ENCODE measurements at places on chromosomes 12 and 14. TPM values are rescaled to one million over a fixed set of nuclear protein-coding genes. Genes with fewer than 3 reads are reported as not detected.

GRCh38 chr12:19909418-19909817, 458.9 kb upstream of the PDE3A start:
- no peak overlapping the region for H3K4me3 ChIP-seq
- H3K27ac ChIP-seq = no peak overlapping the region
- DNase-seq = no peak
- no peaks in the 10 kb centered on the region for H3K36me3 ChIP-seq
- H3K4me1 ChIP-seq = no peaks in the 10 kb centered on the region
- no peaks in the 10 kb centered on the region for H3K27me3 ChIP-seq

GRCh38 chr14:91159182-91159581, 45.3 kb downstream of the DGLUCY start:
- peaks cover 4% of the 10 kb centered on the region for H3K27me3 ChIP-seq
- DNase-seq = no peak
- no peak overlapping the region for H3K4me3 ChIP-seq
- H3K36me3 ChIP-seq = peaks cover 14% of the 10 kb centered on the region
- no peak overlapping the region for H3K27ac ChIP-seq

- no peaks in the 10 kb centered on the region for H3K27me3 ChIP-seq
- no peak for DNase-seq
- no peak overlapping the region for H3K27ac ChIP-seq
- H3K4me1 ChIP-seq = no peaks in the 10 kb centered on the region
- no peaks in the 10 kb centered on the region for H3K36me3 ChIP-seq
Observed at GRCh38 chr12:132558042-132558856, 52.1 kb downstream of the LRCOL1 start.

RPL10L gene
- total RNA-seq = not detected

All from IMR-90 (cell line).